ENCODE measurements at places on chromosomes 6 and 20.

GRCh38 chr6:116326181-116326671 lies 44.5 kb upstream of the DSE start:
- no peak for DNase-seq

- DNase-seq: peak; percentile 95
Observed at GRCh38 chr6:158046201-158047126, 64.8 kb downstream of the SYNJ2 start.

DNA sequence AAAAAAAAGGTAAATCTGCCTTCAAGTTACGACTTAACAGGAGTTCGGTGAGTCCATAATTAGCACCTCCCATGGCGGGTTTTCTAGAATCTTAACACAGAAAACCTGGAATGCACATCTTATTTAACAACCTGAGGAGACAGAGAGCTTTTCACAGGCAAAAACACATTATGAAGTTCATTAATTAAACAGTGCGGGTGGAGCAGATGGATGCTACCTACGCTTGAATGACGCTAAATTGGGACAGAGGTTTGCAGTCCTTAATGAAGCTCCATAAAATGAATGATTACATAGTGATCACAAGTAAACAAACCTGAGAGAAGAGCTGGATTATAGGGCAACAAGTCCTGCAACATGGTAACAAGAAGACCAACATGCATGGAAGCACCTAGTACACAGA lies 81.0 kb downstream of the INSM1 start:
- peak; percentile 57 for DNase-seq

DNA sequence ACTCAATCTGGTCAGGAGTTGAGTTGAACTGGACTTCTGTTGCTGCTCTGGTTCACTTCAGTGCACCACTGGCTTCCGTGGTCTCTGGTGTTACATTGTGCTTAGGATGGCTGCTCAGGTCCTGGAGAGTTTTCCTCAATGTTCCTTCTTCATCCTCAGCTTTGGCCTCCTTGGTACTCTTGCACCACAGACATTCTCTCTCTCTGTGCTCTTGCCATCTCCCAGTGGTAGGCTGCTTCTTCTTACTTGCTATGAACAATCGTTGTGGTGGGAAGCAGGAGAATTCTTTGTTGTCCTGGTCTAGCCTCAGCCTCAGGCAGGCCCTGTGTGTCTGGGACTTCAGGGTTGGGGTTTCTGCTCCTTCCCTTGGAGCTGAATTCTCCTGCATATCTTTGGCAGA lies 14.5 kb upstream of the DUSP22 start:
- no peak for DNase-seq

DNA sequence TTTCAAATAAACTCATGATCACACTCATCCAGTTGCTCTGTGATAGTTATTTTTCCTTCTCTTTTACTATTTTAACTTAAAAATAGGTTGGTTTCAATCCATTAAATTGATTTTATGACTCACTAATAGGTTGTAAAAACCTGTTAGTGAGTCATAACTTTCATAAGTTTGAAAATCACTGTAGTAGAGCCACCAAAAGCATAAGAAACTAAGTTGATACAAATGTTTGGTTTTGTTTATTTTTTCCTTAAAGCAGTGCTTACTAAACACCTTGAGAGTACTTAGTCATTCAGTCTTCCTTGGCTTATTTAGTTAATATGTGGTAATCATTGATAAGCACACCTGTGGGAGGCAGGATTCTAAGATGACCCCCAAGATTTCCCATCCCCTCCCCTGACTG lies 312.1 kb upstream of the MAN1A1 start:
- no peak for DNase-seq

DNA sequence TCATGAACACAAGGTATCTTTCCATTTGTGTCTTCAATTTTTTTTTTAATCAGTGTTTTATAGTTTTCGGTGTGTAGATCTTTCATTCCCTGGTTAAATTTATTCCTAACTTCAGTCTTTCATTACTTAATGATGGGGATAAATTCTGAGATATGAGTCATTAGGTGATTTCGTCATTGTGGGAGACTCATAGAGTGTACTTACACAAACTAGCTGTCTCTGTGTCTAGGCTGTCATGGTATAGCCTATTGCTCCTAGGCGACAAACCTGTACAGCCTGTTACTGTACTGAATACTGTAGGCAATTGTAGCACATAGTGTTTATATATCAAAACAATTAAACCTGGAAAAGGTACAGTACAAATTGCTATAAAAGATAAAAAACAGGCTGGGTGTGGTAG lies 42.1 kb downstream of the SMAP1 start:
- DNase-seq: no peak

DNA sequence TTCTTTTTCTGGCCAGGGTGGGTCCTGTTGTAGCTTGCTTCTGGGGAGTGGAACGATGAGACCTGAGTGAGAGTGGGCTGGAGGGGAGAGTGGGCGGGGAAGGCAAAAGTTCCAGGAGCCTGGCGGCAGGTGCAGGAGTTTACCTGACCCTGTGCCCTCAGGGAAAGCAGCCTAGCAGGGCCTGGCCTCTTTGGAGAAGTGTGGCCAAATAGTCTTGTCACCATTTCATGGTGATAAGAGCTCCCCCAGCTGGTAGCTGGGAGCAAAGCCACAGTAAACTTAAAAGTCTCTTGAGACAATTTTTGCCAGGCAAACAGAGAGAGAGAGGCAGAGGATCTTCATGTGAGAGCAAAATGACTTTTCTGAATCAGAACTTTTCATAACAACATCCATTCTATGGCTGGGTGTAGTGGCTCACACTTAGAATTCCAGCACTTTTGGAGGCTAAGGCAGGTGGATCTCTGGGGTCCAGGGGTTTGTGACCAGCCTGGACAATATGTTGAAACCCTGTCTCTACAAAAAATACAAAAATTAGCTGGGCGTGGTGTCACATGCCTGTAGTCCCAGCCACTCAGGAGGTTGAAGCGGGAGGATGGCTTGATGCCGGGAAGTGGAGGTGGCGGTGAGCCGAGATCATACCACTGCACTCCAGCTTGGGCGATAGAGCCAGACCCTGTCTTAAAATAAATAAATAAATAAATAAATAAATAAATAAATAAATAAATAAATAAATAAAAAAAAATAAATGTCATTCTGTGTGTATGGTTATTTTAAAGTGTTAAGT lies 161.8 kb upstream of the SCGN start:
- DNase-seq: peak; percentile 94

DNA sequence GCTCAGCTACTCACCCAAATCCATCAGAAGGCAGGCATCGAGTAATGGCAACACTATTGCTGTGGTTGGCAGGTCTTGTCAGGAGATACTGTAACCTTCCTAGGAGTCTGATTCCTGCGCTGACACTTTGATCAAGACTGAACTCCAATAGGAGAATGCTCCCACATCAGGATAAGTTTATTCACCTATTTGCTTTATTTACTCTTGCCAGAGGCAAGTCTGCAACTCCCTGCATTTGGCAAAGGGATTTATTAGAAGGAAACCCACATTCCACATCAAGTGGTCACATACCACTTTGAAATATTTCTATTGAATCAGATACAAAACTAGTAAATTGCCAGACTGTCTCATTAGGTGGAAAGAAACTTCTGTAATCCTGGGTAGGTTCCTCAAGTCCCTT lies 43.5 kb downstream of the ZFAND3 start:
- no peak for DNase-seq

- DNase-seq: no peak
Observed at GRCh38 chr6:46453216-46453615, 38.0 kb downstream of the RCAN2 start.

DNA sequence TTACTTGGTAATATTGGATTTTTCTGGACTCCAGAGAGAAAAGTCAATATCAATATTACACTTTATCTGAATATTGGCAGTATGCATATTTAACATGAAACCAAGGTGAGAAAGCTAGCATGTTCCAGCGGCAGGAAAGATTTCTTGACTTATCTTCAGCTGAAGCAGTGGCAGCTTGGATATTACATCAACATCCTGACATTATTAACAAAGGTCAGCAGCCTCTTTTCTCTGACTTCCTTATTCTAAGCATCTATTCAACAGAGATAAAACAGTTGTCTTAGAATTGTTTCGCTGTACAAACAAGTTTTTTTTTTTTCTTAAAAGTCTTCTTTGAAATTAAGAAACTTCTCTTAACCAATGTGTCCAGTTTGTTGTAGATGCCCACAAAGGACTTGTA lies 11.8 kb downstream of the DCBLD1 start:
- no peak for DNase-seq

DNA sequence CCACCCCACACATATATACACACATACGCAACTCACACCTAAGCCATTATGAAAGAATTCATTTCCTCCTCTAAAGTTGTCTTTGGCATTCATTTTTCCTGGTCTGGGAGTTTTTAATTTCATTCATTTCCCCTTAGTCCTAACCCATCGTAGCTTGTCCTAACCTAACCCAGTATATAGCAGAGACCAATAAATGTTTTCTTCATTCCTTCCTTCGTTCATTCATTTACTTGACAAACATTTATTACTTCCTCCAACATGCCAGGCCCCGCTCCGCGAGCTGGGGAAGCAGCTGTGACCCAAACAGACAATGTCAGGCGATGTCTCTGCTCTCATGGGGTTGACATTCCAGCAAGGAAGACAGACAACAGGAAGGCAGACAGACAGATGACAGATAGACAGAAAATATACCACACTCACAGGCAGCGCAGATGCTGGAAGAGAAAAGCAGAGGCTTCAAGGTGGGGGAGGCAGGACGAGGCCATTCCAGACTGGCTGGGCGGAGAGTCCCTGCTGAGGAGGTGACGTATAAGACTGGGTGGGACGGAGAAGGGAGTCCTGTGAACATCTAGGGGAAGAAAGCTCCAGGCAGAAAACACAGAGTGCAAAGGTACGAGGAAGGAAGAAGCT lies 33.7 kb upstream of the SIRPA start:
- DNase-seq: no peak

DNA sequence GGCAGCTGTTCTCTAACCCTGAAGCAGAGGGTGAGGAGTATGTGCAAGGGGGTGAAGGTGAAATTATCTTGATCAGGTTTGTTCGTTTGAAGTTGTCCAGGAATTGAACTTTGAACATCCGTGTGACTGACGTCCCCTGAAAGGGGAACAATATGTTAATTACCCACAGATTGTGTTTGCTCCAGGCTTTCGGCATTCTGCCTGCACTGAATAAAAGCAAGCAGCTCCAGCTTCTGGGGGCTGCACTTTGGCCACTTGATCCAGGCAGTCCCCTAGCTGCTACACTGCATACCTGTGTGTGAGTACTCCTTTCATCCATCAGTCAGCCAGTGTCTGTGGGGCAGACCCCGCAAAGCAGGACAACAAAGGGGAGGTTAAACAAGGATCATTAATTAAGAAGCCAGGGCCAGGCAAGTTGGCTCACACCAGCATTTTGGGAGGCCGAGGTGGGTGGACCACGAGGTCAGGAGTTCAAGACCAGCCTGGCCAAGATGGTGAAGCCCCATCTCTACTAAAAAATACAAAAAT lies 104.8 kb upstream of the BTN3A2 start:
- DNase-seq: no peak

- peak; percentile 84 for DNase-seq
Observed at GRCh38 chr20:19885939-19886660, 128.0 kb downstream of the RIN2 start.

DNA sequence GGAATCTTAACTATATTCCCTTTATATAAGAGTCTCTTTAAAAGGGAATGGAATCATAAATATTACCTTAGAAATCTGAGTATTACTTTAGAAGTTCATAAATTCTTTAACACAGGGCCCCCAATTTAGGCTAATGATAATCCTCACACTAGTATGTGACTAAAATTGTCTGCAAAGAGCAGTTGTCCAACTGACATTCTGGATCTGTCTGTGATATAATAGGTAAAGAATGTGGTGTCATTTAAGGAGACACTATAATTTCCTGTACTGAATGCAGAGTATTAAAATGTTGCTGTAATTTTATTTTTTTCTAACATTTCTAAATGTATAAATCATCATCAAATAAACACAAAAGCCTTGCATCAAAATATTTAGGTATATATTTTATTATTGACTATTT lies 128.5 kb upstream of the DST start:
- DNase-seq: no peak

DNA sequence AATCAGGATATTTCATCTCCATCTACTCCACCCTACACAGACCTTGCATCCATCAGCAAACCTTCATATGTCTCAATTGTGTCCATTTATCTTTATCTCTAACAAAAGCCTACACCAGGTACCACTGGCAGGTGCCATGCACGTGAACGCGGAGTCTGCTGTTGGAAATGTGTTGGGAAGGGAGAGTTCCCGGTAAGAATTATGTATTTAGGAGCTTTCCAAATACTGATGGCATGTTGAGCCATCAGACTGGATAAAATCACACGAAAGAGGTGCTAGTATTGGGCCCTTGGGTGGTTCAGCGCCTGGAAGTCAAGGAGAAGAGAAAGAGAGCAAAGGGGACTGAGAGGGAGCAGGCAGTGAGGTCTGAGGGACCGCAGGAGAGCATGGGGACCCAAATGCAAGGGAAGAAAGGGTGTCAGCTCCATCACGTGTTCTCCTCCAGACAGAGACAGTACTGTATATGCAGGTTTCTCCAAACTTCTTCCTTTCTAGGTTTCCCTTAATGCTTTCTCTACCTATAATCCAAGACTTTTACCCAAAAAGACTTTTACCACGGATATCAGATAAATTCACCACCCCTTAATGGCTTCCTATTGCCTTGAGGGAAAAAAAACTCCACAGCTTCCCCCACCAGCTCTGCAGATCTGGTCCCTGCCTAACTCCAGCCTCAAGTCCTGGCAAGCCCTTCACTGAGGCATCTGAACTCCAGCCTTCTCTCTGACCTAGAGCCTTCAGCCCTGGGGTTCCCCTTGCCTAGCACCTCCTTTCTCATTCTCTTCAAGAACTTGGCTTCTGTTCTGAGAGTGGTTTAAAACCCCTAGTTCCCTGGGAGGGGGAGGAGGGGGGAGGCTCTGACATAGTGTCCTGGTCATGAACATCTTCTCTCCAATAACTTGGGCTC lies 4.8 kb upstream of the ZNF217 start:
- no peak for DNase-seq

- DNase-seq: no peak
Observed at GRCh38 chr6:25196464-25196863, 82.7 kb upstream of the CARMIL1 start.

DNA sequence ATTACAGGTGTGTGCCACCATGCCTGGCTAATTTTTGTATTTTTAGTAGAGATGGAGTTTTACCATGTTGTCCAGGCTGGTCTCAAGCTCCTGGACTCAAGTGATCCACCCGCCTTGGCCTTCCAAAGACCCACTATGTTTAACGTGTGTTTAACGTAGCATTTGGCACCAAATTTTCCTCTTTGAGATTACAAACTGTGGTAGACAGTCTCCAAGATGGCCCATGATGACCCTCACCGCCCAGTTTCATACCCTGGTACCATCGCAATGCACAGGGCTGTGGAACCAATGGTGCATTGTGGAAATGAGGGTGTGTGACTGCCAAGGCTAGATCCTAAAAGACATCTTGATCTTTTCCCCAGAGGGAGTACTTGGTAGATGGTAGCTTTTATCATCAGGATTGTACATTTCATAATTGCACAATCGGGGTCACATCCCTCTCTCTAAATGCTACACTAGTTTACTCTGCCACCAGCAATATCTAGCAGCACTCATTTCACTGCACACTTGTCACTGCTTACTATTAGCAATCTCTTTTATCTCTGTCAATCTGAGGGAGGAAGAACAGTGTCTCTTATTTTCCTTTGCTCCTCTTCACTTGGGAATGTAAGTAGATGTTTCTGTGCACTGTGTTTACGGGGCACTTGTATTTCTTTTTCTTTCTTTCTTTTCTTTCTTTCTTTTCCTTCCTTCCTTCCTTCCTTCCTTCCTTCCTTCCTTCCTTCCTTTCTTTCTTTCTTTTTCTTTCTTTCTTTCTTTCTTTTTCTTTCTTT lies 96.9 kb downstream of the NOL4L start:
- no peak for DNase-seq

Data from NCI-H82 (cell line).